ENCODE measurements at places on chromosomes 12 and 14.

GRCh38 chr12:54377797-54378515 lies 6.6 kb downstream of the ZNF385A start:
- DNase-seq, result no peak

GRCh38 chr14:76956316-76957090 lies 72.0 kb downstream of the IRF2BPL start:
- DNase-seq, result peak; percentile 96

DNA sequence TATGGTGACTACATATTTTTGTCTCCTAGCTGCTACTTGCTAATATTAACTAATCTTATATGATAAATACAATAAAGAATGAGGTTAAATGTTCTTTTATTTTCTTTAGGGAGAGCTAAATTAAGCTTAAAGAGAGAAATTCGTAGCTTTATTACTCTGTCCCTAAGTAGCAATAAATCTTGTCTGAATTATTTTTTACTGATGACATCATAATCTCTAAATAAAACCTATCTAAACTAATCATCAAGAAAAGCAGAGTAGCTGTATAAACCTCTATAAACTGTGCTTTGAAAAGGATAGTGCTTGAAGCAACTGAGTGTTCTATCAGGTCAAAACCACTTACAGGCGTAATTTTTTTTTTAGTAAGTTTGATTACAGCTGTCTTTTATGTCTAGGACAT lies 42.5 kb downstream of the METTL25 start:
- DNase-seq, result no peak

- no peak for DNase-seq
These were observed 8.8 kb downstream of the TBX5 start for GRCh38 chr12:114396869-114397719.

DNA sequence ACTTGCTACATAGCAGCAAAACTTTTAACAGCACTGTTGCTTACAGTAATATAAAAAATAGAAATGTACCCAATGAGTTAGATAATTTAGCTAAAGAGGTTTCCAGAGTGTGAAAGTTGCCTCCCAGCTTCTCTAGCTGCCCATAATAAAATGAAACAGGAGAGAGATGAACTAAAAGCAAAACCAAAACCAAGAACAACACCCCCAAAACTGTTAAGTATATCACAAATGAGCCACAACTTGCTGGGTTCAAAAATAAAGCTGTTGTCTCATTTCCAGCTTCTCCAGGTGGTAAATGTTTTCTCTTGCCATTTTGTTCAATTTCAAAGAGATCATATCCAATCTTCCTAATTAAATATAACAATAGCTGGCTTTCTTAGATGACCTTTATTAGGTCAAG lies 614.0 kb downstream of the ETNK1 start:
- no peak for DNase-seq

DNA sequence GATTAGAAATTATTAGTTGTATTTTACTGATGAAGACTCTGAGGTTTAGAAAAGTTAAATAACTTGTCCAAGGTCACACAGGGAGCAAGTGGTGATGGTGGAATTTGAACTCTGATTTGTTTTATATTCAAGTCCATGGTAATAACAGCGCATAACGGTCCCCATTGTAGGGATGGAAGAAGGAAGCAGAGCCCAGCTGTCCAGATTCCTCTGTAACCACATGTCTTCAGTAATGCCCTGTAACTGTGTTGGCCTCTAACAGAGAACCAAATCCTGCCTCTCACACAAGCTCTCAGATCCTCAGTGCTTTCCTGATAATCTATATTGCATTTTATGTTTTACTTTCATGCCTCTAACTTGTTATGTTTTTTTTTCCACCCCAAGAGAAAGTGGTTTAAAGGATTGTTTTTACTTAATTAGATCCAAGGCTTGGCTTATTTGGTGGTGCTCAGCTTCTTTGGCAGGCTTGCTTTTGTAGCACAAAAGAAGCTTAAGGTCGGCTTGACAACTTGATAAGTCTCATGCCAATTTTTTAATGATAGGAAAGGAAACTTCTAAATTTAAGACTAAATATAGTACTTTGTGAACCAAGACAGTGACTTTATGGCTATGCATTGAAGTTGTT lies 105.1 kb upstream of the SEL1L start:
- no peak for DNase-seq

DNA sequence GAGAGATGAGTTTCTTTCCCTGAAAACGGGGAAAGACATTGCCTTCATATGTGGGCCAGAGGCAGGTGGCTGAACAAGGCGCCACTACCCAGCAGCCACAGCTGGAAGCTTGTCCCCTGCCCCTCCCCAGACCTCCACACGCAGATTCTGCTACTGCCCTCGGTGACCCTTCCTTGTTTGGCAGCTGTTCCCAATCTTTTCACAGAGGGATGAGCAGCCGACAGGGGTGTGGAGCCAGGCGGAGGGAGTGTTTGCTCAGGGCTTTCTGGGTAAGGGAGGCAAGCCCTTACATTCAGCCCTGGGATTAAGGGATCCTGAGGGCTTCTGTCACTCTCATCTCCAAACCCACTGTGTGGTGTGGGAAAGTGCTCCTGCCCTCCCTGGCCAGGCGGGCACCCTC lies 4.5 kb upstream of the KRT4 start:
- no peak for DNase-seq

DNA sequence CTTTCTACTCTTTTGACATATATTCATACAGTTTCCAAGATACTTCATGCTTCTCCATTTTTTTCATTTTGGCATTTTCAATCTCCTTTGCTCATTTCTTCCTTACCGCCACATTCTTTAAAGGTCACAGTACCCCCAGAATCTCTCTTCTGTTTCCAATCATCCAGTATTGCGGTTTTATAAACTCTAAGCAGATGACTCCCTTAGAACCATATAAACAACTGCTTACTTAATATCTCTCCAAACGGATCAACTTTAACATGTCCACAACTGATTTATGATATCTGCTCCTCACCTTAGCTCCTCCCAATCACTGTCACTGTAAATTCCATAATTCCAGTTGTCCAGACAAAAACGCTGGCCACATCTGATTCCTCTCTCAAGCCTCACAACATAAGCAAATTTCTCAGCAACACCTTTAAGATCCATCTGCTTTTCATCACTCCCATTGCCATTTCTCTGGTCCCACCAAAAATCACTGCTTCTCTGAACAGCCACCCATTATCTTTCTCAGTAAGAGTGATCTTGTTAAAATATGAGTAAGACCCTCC lies 49.6 kb downstream of the HNRNPC start:
- no peak for DNase-seq

DNA sequence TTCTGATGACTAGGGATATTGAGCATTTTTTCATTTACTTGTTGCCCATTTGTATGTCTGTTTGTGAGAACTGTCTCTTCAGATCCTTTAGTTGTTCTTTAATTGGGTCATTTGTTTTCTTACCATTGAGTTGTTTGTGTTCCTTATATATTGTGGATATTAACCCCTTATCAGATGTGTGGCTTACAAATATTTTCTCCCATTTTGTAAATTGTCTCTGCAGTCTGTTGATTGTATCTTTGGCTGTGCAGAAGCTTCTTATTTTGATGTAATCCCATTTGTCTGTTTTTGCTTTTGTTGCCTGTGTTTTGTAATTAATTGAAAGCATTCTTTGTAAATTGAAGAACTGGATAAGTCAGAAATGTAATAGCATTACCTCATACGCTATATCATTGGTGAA lies 459.1 kb upstream of the FOXG1 start:
- no peak for DNase-seq

- no peak for DNase-seq
These were observed 399.5 kb downstream of the RMST start for GRCh38 chr12:97862072-97862471.

- no peak for DNase-seq
These were observed 10.1 kb downstream of the RNASE6 start for GRCh38 chr14:20791187-20791586.

DNA sequence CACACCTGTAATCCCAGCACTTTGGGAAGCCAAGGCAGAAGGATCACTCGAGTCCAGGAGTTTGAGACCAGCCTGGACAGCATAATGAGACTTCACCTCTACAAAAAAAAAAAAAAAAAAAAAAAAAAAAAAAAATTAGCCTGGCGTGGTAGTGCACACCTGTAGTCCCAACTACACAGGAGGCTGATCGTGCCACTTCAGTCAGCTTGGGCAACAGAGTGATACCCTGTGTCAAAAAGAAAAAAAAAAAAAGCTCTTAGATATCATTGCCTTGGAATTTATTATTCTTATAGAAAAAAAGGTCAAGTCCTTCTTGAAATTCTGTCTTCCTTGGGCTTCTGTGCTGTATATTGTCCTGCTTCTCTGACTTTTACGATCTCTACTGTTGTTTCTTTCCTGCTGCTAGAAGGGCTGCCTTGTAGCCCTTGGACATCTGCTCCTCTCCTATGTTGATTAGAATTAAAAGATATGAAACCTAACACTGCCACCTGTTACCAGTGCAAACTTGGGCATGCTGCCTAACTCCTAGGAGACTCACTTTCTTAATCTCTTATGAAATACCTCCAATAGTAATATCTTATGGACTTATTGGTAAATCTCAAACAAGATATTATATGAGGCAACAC lies 5.7 kb downstream of the TMEM19 start:
- no peak for DNase-seq

All from cardiac muscle cell (in vitro differentiated cells and primary cell).